ENCODE measurements at places on chromosomes 2 and 18.

DNA sequence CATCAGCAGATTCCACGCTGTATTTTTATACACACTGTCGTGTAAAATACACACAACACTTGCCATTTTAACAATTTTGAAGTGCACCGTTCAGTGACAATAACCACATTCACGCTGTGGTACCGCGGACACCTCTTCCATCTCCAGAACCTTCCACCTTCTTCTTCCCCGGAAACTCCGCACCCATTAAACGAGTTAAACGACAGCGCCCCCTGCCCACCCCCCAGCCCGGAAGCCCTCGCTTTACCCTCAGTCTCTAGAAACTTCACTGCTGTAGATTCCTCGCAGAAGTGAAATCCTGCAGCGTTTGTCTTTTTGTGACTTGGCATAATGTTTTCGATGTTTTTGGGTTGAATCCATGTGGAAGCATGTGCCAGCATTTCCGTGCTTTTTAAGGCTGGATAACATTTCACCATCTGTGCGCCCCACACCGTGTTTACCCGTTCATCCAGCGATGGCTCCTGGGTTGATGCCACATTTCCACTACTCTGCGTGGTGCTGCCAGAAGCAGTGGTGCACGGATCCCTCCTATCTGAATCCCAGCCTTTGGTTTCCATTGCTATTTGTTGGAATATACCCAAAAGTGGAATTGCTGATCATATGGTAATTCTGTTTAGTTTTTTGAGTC is 32.0 kb upstream of the TMEM18 start:
- no peak for DNase-seq

DNA sequence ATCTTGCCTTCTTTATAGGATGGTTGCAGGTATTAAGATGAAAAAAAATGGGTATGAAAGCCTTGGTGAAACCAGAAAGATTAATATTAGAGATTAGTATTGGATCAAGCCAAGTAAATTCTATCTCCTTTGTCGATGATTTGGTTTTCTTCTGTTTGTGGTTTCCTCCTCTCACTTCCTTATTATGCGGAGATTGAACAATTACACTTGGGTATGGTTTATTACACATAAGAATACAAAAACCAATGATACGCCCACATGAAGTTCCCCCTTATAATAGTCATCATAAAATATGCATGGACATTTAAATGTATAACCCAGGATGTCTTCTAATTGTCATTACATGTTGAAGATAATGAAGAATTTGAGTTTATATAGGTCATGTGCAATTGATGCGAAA is 4.9 kb downstream of the LTBP1 start:
- no peak for DNase-seq

DNA sequence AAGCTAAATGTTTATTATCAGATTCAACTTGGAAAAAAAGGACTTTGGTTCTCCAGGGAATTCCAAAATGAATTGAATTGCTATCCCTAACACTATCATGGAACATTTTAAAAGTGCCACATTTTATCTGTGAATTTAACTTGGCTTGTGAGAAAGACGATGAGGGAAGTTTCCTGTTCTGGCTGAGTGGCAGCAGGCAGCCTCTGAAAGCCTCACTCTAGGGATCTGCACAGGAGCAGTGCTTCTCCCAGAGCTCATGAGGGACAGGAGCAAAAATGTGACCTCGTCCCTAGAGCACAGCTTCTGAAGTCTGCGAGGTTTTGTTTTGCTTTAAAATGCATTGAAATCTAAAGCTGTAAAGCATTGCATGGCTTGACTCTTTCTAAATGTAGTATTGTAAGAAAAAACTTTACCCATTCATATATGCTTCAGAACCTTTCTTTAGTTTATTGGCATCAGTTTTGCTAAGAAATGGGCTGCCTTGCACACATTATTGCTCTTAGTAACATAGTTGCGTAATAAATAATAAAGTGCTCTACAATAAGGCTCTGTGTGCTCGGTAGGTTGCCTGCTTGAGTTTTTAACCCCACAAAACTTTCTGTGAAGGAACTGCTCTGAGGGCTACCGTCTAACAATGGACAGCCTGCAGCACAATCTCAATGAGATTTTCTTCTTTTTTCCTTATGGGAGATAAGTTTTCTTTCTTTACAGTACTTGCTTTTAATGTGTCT is 136.2 kb upstream of the CDCA7 start:
- DNase-seq, result no peak

DNA sequence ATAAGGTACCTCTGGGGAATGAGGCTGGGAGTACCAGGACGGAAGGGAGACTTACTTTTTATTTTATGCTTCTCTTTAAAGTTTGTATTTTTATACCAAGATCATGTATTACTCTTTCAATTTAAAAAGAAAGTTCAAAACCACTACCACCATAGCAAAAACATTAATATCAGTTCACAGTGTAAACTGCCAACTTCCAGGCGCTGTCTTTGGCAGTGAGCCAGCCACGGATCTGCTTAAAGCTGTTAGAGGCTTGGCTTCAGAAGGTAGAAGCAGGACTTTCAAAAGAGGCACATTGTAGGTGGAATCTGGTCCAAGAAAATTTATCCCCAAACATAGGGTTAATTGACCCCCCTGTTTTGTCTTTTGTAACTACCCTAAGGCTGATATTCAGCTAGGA is 74.8 kb downstream of the B3GNT2 start:
- no peak for DNase-seq

DNA sequence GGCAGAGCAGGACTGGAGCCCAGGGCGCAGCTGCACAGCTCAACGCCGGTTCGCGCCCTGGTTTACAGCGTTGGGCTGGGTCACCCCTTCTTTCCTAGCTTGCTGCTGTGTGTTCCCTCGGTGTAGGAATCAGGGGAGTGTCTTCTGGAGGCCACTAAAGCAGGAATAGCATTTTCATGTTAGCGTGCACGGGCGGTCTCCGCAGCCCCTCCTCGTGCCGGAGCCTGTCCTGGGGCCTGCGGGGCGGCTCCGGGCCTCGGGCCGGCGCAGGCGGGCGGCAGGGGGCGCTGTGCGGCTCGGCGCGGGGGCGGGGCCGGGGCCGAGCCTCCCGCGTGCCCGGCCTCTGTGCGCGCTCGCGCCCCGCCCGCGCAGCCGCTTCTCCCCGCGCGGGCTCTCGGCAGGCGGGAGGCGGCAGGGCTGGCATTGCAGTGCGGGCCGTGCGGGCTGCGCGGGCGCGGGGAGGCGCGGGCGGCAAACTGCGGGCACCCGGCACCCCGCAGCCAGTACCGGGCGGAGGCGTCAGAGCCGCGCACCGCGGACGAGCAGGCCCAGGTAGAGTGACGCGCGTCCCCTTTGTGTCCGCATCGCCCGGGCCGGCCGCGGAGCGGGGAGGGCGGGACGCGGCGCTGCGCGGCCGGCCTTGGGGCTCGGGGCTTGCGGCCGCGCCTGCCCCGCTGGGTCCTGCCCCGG is at the start of gene RNF144A:
RNF144A (plus strand) TSS at position 342 of the 690 bp plus-strand sequence. CDS start 79,515 bp downstream, outside the sequence.
- peak; percentile 95 for DNase-seq

DNA sequence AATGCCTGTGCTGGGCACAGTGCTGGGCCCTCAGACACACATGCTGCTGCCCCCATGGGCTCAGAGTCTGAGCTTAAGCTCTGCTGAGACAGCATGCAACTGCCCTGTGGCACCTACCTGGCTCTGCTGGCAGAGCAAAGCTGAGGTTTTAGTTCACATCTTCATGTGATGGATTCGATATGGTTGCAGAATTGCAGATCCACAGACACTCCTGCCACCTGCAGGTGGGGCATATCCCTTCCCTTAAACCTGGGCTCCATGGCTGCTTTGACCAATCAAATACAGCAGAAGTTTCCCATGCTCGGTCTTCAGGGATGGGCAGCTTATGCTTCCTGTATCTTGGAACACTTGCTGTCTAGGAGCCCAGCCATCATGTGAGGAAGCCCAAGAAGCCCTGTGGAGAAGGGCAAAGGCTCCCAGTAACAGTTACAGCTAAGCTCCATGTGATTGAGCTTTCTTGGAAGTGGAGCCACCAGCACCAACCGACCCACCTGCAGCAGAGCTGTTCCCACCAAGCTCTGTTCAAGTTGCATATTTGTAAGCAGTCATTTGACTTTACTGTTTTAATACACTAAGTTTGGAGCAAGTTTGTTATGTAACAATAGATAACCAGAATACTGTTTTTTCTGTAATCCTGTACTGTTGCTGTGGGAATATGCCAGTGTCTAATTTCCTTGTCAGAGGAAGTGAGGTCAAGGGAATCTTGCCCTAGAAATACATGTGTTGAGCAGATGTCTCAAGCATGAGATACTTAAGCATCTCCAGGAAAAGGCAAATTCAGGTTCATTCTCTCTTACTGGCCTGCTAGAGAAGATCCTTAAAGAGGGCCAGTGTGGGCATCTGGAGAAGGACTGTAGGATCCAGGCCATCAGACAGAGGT is 79.3 kb downstream of the SH3RF3 start:
- no peak for DNase-seq

- no peak for DNase-seq
Measured at GRCh38 chr2:96882230-96882629, 12.3 kb upstream of the SEMA4C start.

DNA sequence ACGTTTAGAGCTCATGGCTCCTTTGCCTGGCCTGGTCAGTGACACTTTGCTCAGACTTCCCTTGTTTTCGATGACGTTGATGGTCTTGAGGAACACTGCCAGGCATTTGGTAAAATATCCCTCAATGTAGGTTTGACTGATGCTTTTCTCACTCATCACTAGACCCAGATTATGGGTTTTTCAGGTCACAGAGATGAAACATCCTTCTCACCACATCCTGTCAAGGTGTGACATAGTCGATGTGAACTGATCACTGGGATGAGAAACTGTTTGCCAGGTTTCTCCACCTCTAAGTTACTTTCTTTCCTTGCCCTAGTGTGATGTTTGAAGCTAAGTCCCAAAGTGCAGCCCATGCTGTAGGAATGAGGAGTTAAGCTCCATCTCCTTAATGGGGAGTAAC is 81.5 kb downstream of the AFF3 start:
- no peak for DNase-seq

- no peak for DNase-seq
Measured at GRCh38 chr18:44900627-44901026, 219.9 kb downstream of the SETBP1 start.

DNA sequence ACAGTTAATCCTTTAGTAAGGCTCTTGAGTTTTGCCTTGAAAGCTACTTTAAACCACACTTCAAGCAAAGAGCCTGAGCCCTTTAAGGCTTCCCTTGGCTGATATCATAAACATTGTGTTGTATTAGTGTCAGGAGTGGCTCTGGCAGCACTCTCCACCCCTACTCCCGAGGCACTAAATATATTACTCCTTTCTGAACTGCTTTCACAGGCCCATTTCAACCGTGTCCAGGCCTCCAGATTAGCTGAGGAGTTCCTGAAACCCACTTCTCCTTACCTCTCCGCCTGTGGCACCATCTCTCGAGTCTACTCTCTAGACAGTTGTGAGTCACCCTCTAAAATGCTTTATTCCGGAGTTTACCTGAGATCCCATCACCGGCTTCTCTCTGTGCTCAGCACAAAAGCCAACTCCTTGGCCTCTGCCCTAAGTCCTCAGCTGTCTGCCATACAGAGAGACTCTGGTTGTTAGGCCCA is 14.4 kb upstream of the STON1 start:
- DNase-seq, result no peak

DNA sequence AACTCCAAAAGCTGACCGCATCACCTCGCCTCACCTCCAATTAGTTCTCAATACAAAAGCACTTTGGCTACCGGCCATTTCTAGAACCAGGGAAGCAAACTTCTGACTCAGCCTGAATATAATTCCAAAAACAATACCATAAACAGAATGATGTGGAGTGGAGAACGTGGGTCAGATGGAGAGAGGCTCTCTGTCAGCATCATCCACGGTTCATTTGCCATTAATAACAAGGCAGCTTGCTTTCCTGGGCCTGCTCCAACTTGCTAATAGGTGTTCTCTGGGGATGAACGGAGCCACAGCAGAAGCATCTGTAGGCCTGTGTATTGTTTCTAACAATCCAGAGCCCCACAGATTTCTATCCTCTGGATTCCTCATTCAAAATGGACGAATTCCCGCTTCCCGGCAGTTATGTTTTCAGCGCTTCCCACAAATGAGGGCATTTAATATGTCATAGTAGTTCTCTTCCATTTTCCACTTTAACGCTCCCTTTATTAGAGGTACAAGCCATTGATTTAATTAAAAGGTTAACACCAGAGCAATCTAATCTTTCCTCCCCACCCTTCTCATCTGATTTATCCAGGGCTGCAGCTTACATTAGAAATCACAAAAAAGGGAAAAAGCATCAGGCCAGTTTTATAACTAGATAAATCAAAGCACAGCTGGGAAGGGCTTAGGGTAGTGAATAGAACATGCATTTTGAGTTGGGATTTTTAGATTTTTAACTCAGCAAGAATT is 23.2 kb upstream of the CNTNAP5 start:
- no peak for DNase-seq

- DNase-seq, result no peak
Measured at GRCh38 chr2:128169497-128169896, 78.5 kb downstream of the UGGT1 start.

All from GM13977 (cell line).